SJSA1 (cell line): ENCODE measurements at places on chromosomes 1 and 21. TPM values are rescaled to one million over a fixed set of nuclear protein-coding genes. Genes with fewer than 3 reads are reported as not detected.

- no peak for DNase-seq
These were observed 26.6 kb downstream of the TMEM51 start for GRCh38 chr1:15180189-15180588.

DNA sequence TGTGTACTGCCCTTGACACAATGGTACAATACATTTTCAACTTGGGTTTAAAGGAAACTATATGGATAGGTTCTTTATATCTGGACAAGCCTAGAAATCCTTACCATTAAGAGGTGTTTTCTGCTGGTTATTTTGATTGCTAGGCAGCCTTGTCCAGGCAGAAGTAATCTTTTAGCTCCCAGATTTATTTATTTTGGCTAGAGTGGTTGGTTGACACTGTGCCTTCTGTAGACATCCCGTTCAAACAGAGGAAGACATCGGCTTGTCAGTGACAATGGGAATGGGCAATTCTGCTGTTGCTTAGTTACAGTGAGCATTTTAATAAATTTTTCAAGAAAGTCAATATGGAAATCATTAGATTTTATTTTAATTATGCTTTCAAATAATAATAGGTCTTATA lies 138.8 kb downstream of the VPS13D start:
- DNase-seq: no peak

Gene PAX7
- not detected in 2 replicates for total RNA-seq

DNA sequence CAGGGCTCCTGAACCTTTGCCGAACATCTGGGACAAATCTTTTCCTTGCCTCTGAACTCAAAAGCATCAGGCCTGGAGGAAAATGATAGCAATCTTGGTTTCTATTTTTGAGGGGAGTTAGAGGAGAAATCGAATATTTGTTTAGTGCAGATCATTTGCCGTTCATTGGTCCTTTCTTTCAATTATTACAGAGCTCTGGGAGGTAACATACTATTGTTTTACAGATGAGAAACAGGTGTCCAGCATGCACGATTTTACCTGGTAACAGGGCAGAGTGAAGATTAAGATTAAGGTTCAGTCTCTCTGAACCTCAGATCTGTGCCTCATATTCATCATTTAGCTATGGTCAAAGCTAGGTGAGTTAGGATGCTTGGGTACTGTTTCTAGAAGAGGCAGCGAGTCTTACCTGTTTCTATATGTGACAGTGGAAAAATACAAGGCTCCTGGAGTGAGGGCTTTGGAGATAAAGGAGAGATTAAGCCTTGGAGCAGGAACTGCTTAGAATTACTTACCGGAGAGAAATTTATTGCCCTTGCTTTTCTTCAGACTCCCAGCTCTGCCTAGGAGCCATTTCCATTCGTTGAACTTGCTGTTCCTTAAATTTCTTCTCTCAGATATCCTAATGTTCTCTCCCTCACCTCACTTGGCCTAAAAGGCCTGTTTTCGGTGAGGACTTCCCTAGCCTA lies 1.4 kb downstream of the PRCC start:
- DNase-seq: no peak

Gene USP21
- 3.7 and 4.8 TPM in 2 replicates for total RNA-seq

DNA sequence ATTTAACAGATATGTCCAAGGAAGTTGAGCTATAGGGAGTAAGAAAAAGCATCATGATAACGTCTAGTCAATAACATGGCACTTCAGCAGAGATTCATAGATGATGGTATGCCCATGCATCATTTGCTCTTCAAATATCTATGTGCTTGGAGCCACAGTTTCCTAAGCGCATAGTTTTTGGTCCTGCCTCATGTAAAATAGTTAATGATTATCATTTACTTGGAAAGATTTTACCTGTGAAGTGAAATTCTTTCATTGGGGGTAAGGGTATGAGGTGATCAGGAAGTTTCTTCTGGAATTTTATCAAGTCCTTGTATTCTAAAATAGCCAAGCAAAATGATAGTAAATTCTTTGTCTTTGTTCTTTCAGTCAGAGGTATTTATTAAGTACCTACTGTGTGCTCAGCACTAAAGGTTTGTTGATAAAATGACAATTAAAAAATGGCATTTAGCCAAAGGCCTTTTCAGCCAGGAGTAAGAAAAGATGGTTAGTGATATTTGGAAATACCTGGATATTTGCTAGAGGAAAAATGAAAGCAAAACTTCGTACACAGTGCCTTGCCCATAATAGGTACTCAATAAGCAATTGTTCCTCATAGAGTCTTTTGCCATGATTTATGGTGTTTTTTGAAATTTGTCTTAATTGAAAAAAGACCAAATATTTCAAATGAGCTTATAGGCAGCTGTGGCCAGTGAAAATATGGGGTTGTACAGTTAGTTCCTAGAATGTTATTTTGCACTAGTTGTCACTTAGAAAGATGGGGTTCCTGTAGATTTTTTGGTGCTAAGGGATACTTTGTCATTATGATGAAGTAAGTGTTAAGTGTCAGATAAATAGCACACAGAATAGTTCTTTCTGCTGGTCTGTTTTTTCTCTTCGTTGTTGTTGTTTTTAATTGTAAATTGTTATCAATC lies 13.1 kb downstream of the PDIK1L start:
- DNase-seq: no peak

DNA sequence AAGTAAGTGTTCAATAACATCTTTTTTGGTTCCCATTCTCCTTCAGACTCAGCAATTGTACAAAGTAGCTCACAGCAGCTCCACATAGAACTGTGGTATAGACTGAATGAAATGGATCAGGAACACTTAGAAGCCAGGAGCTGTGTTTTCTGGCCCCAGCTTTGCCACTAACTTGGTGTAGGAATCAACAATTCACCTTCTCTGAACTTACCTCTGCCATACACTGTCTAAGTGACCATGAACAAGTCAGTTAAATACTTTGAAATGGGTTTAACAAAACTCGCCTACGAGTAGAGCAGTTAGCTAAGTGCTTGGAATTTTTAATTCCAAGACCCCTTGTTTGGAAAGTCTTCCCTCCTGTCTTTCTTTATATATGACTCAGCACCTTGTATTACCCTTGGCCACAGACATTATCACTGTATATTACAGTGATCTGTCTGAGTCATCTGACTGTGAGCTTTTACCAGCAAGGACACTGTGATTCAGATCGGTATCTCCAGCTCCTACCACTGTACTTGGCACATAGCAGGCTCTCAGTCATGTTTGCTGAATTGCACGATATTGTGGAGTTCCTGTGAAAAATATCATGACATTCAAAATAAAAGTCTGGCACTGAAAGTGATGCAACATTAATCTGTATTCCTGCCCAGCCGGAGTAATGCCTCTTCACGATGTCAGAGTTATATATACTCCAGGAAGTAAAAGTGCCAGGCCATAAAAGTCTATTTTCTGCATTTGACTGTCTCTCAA lies 101.7 kb upstream of the BEND5 start:
- peak; percentile 18 for DNase-seq

GRCh38 chr1:81607086-81607485 lies 193.6 kb upstream of the ADGRL2 start:
- no peak for DNase-seq

GRCh38 chr1:2605509-2606395 lies 19.2 kb downstream of the PRXL2B start:
- DNase-seq: no peak

GRCh38 chr1:39694026-39694425 lies 2.8 kb upstream of the HPCAL4 start:
- DNase-seq: no peak

DNA sequence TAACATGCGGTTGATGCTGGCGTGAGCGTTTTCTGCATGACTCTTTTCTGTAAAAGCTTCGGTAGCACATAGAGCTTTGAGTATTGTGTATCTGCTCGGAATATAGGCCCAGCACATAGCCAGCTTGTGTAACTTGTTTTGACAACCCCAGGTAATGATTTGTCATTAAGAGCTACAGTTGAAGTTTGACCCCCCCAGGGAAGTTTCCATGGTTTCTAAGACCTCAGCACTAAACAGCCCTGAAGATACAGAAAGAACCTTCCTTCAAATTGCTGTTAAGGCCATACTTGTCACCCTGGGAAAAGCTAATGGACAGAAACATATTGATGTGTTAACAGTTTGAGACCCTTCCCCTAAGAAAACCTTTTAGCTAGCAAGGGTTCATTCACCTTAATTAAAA lies 380.7 kb downstream of the PRDM2 start:
- no peak for DNase-seq

Gene ABCG1
- total RNA-seq: 4.5 and 11.5 TPM in 2 replicates

Gene SIM2
- 0.11 and 0.16 TPM in 2 replicates for total RNA-seq

GRCh38 chr1:34749992-34750391 lies 4.9 kb upstream of the GJB5 start:
- DNase-seq: no peak

Gene CACNA1S
- total RNA-seq: not detected in 2 replicates

GRCh38 chr1:64519901-64520300 lies 50.0 kb downstream of the CACHD1 start:
- no peak for DNase-seq

Gene RGS4
- 3.4 and 5.4 TPM in 2 replicates for total RNA-seq

DNA sequence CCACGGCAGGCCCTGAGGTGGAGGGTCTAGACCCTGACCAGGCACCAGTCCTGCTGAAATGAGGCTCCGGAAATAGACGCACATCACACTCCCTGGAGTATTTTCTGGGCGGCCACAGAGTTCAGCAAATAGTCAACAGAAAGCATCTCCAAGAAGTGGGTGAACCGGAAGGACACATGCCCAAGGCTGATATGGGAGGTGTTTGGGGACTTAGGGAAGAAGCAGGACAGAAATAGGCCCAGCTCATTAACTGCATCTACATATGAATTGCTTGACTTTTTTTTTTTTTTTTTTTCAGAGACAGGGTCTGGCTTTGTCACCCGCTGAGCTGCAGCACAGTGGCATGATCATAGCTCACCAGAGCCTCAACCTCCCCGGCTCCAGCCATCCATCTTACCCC lies 36.5 kb upstream of the GPR157 start:
- DNase-seq: no peak

DNA sequence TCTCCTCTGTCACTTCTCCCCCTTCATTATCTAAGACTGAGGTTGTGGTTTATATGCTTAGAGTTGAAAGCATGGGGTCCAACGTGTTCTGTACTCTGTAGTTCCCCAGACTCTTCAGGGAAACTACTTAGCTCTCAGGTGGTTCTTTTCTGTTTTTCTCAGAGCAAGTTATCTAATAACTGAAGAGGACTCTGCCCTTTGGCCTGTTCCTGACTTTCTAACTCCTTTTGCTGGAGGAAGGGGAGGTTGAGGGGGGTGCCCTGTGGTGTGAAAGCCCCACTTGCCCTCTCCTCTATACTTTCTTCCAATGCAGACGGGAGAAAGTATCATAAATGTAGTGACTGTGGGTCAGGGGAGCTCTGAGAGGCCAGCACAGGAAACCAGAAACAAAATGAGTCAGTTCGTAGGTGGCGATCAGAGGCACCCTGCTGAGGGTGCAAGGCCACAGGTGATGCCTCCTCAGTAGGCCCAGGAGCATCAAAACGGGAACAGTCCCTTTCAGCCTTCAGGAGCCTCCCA lies 5.0 kb downstream of the SLC25A44 start:
- DNase-seq: no peak

DNA sequence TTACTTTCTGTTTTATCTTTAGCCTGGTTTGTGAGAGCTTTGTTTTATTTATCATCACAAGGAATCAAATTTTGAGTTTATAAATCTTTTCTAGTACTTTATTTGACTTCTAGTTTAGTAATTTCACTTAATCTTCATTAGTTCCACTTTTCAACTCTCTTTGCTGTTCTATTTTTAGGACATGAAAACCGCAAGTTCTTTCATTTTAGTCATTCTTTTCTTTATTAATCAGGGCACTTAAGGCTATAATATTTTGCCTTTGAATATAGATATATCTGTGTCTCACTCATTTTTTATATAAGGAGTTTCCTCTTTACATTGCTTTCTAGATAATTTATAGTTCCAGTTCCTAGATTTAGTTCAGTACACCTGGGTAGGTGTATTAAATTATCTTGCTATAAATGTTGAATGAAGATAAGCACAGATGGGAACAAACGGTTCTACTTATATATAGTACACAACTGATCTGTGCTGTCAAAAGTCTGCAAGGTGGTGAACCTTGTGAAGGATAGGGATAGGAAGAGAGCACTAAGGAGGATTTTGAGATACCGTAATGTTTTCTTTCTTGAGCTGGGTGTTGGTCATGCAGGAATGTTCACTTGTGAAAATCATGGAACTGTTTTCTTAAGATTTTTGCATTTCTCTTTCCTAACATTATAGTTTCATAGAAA lies 402.3 kb downstream of the RYR2 start:
- no peak for DNase-seq

Gene PTPRF
- 11.0 and 11.5 TPM in 2 replicates for total RNA-seq

Gene LCE4A
- not detected in 2 replicates for total RNA-seq

DNA sequence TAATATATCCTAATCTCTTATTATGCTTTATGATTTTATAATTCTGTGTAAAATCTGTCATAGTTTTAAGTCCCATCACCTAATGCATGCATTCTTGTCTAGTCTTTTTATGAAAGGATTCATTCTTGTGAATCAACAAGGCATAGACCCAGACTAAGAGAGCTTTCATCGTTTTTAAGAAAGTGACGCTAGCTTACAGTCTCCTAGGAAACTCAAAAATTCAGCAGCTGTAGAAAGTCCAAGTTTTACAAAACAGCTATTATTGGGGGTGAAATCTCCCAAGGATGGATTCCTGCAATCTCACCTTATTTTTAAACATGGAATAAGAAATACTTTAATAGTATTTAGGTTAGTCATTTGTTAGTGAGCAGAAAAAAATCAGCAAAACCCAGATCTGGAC lies 104.7 kb downstream of the NCAM2 start:
- DNase-seq: no peak

DNA sequence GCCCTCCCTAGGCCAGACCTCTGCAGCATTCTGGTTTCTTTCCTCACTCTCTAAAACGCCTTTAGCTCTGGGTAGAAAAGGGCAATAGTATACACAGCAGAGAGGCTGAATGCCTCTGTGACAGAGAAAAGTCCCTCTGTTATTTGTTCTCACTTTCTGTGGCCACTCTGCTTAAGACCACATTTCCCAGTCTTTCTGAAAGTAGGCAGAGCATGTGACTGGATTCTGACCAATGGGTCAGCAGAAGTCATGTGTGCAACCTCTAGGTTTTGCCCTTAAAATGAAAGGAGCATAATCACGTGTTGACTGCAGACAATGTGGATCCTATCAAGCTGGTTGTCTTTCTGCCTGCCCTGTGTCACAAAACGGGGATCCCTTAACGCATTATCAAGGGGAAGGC lies 79.7 kb upstream of the MARK1 start:
- DNase-seq: no peak

GRCh38 chr1:29532285-29532684 lies 296.0 kb downstream of the PTPRU start:
- peak; percentile 26 for DNase-seq

Gene KIF14
- 27.8 and 32.2 TPM in 2 replicates for total RNA-seq
